ENCODE measurements at places on chromosomes 3 and 15.

GRCh38 chr3:52882377-52882776 lies 15.0 kb downstream of the STIMATE start:
- no peak for DNase-seq

GRCh38 chr15:98942431-98942830 lies 65.2 kb downstream of the PGPEP1L start:
- no peak for DNase-seq

- DNase-seq = no peak
Measured at GRCh38 chr15:27545494-27546255, 553.4 kb downstream of the OCA2 start.

- DNase-seq = no peak
Measured at GRCh38 chr3:20344400-20344959, 158.5 kb upstream of the SGO1 start.

- DNase-seq = no peak
Measured at GRCh38 chr15:57472861-57473260, 96.6 kb downstream of the CGNL1 start.

GRCh38 chr3:18223571-18223970 lies 201.6 kb downstream of the SATB1 start:
- DNase-seq = peak; percentile 16

DNA sequence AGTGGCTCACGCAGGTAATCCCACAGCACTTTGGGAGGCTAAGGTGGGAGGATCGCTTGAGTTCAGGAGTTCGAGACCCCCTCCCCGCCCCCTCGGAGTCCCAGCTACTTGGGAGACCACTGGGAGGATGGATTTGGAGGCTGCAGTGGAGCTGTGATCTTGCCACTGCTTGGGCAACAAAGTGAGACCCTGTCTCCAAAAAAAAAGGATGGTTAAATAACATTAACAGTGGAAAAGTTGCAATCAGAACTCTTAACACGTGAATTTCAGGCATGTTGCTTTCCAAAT lies 1.4 kb upstream of the TMEM87A start:
- no peak for DNase-seq

DNA sequence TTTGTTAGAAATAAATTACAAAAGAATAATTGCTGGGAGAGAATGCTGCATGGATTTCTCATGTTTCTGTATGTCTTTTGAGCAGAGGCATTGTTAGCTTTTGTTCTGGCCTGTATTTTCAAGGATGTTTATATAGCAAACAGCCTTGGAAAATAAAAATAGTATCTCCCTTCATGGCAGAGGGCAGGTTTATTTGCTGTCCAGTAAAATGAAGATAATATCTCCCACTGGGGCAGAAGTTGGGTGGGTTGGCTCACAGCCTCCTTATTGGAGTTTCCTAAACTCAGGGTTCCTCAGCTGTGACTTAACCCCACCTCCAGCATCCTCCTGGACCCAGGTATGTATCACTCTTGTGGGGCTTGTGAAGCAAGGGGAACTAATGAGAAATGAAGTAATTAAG lies 43.7 kb upstream of the THSD4 start:
- DNase-seq = no peak
